ENCODE measurements at places on chromosomes 5 and 9.
A peak's percentile ranks its signal among the peaks of the same experiment; 100 is the strongest.

DNA sequence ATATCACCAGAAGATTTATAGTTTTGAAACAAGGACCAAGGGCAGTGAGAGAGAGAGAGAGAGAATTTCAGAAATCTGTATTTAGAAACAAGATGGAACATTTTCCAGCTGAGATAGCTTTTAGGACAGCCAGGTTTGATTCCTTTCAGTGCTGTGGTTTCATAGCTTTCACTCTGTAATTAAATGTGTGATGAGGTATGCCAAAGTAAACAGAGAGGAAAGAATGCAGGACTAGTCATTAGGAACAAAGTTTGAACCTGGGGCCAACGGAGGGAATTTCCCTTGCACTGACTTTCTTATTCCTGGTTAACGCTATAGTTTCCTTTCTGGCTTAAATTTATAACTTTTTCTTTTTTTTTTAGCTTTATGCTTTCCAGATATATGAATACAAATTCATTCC lies 10.0 kb upstream of the CCL28 start:
- no peaks in the 10 kb centered on the region for H3K4me1 ChIP-seq
- DNase-seq = no peak
- H3K4me3 ChIP-seq = no peak overlapping the region
- no peaks in the 10 kb centered on the region for H3K27me3 ChIP-seq
- H3K36me3 ChIP-seq = no peaks in the 10 kb centered on the region

GRCh38 chr5:27312291-27312893 lies 274.0 kb upstream of the CDH9 start:
- no peaks in the 10 kb centered on the region for H3K36me3 ChIP-seq
- no peak overlapping the region for H3K4me3 ChIP-seq
- H3K27ac ChIP-seq = no peak overlapping the region
- no peaks in the 10 kb centered on the region for H3K4me1 ChIP-seq
- DNase-seq = no peak

DNA sequence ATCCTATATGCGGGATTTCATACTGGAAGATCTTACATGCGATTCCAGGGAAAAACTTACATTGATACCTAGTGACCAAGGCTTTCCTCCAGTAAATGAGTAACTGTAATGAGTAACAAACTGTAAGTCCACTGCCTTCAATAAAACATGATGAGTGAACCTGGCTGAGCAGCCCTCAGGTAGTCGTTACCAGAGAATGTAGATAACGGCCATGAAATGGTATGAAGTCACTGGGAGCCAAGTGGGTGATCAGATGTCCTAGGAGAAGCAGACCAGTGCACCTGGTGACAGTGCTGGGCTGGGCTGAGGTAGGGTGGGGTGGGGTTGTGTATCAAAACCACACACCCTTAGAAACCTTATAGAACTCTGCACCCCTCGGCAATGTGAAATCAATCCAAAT lies 203.6 kb downstream of the ALDH1A1 start:
- no peak for DNase-seq
- no peaks in the 10 kb centered on the region for H3K27me3 ChIP-seq
- H3K36me3 ChIP-seq = no peaks in the 10 kb centered on the region
- no peak overlapping the region for H3K27ac ChIP-seq

- H3K4me3 ChIP-seq = no peak overlapping the region
- H3K27ac ChIP-seq = no peak overlapping the region
- peak; percentile 17 for DNase-seq
- no peaks in the 10 kb centered on the region for H3K36me3 ChIP-seq
Measured at GRCh38 chr5:116068028-116068632, 16.7 kb upstream of the COMMD10 start.

DNA sequence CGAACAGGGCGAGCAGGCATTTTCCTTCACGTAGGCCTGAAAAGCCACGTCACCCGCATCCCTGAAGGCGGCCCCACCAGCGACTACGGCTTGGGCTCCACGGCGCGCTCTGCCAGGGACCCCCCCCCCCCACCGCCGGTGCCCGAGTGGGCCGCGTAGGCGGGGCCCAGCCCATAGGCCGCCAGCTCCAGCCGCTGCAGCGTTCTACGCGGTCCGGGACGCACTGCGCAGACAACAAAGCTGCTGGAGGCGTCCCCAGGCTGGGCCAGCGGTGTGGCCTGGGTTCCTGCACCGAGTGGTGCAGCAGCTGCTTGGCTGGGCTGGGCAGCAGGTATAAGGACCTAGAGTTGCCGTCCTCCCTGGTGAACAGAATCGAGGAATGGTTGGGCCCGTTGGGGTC lies 18.3 kb upstream of the BTNL3 start:
- no peaks in the 10 kb centered on the region for H3K4me1 ChIP-seq
- H3K27me3 ChIP-seq = no peaks in the 10 kb centered on the region
- no peak overlapping the region for H3K27ac ChIP-seq
- DNase-seq = no peak

- no peaks in the 10 kb centered on the region for H3K27me3 ChIP-seq
- H3K4me3 ChIP-seq = no peak overlapping the region
- H3K27ac ChIP-seq = no peak overlapping the region
- no peaks in the 10 kb centered on the region for H3K4me1 ChIP-seq
Measured at GRCh38 chr5:91150234-91150633, 232.9 kb downstream of the ARRDC3 start.

GRCh38 chr5:64646169-64646568 lies 44.1 kb upstream of the SHISAL2B start:
- H3K4me3 ChIP-seq = no peak overlapping the region
- H3K36me3 ChIP-seq = no peaks in the 10 kb centered on the region
- H3K27ac ChIP-seq = no peak overlapping the region
- no peaks in the 10 kb centered on the region for H3K27me3 ChIP-seq
- H3K4me1 ChIP-seq = no peaks in the 10 kb centered on the region
- no peak for DNase-seq

- H3K4me1 ChIP-seq = no peaks in the 10 kb centered on the region
- no peaks in the 10 kb centered on the region for H3K36me3 ChIP-seq
- no peaks in the 10 kb centered on the region for H3K27me3 ChIP-seq
- no peak for DNase-seq
Measured at GRCh38 chr9:117744856-117745389, 40.7 kb downstream of the TLR4 start.

Data from CD8-positive, alpha-beta memory T cell (primary cell).